Epithelial cell of esophagus (primary cell): ENCODE measurements at places on chromosomes 3 and 15.

DNA sequence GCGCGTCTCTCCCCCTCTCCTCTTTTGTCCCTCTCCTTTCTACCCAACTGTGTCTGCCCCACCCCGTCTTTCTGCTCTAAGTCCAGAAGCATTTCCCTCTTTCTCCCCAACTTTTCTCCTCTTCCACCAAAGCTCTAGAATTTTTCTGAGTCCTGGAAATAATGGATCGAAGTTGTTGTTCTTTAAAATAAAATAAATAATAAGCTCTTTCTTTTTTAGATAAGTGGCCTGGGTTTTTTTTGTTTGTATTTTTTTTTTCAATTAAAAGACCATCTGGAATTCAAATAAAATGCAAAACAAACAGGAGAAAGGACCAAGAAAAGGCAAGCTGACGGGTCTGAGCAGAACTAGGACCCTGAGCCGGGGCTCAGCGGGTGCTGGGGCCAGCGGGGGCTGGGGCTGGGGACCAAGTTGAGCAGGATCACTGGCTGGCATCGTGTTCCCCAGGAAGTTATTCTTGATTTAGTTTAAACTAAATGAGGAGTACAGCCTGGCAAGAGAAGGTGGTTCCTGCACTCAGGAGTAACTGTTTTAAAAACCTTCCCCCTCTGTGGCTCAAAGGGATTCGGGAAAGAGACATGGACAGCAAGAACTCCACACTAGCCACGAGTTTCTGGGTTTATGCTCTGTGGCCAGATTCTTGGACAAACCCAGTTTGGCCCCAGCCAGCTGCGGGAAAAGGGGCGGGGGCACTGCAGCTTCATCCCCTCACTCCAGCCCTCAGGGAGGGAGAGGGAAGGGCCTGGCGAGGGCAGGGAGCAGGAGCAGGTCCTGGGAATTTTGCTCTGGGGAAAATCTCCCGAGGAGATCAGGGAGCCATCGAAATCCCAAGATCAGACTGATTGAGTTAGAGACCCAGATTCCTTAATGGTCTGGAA lies 8.4 kb downstream of the GATA2 start:
- DNase-seq = no peak

- DNase-seq = no peak
Observed at GRCh38 chr15:43241100-43241499, 20.3 kb upstream of the EPB42 start.

GRCh38 chr3:135792174-135792573 lies 173.4 kb upstream of the PPP2R3A start:
- DNase-seq = no peak

GRCh38 chr3:155185631-155186071 lies 105.5 kb downstream of the MME start:
- DNase-seq = peak; percentile 7

DNA sequence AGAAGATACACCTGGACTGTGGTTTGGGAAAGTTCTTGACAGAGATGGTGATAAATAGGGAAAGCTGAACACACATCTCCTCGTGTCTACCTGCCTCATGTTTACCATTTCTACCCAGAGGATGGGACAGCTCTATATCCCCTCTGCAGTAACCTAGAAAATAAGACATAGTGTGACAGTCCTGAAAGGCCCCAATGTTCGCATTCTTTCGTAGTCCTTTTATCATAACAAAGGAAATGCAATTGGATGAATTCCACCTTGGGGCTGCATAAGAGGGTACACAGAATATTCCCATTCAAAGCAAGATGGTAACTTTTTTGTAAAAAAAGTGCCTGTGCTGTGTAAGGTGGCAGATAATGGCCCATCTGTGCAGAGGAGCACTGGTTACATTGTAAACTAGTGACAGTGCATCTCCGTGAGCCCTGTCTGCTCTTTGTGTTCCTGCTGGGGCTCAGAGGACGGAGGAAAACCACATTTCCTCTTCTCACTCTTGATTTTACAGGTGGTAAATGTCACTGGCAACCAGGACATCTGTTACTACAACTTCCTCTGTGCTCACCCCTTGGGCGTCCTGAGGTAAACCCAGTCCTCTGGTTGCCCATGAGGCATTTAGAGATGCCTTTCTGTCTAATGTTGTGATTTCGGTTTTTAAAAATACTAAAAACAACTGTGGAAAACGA lies 74.3 kb downstream of the SIDT1 start:
- DNase-seq = no peak

DNA sequence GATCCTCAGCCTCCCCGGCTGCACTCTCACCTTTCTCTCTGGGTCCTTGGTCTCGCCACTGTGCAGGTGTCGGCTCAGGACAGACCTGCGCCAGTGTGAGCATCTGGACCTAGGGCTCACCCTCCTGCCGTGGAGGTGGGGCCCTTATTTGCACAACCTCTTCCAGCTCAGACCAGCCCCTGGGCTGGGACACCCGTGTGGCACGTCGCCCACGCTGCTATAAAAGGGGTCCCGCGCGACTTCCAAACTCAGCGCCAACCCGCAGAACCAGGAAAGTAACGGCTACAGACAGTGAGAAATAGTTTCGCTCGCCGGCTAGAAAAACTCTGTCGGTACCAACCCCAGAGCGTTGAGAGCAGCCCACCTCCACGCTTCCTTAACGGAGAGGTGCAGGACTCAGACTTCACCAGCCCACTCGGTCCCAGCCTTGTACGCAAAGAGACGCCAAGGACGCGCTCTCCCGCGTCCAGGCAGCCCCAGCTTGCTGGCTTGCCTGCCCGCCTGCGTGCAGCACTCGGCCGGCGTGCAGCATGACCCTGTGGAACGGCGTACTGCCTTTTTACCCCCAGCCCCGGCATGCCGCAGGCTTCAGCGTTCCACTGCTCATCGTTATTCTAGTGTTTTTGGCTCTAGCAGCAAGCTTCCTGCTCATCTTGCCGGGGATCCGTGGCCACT lies at the start of the genes DUOX2 and DUOXA2:
TSS of gene DUOX2 (minus strand) at position 97 of the 675 bp plus-strand sequence. CDS start 761 bp downstream, outside the sequence.
TSS of gene DUOXA2 (plus strand) at position 251 of the 675 bp plus-strand sequence. CDS start at position 531, 280 bp downstream.
- no peak for DNase-seq

GRCh38 chr3:72565593-72565992 lies 282.7 kb downstream of the SHQ1 start:
- no peak for DNase-seq

GRCh38 chr15:49990835-49991545 lies 128.0 kb downstream of the ATP8B4 start:
- no peak for DNase-seq

- no peak for DNase-seq
Observed at GRCh38 chr3:13002398-13003124, 70.7 kb downstream of the IQSEC1 start.

DNA sequence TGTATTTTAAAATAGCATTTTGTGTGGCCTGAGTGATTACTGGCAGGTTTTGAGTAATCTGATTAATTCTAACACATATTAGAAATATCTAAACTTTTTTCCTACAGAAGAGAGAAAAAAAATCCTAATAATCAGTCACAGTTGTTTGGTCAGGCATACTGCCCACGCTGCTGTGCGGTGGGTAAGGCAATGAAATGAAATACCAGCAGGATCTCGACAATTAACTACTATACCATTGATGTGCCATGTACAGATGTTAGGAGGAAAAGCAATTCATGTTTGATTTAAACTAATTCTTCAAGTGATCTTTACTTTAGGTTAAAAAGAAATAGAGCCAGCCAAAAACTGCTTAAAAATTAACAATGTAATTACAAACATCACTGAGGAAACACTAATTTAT lies 5.2 kb downstream of the GRAMD2A start:
- no peak for DNase-seq

GRCh38 chr3:66597308-66597863 lies 96.6 kb upstream of the LRIG1 start:
- no peak for DNase-seq

GRCh38 chr15:92636908-92637481 lies 18.6 kb downstream of the FAM174B start:
- peak; percentile 12 for DNase-seq

DNA sequence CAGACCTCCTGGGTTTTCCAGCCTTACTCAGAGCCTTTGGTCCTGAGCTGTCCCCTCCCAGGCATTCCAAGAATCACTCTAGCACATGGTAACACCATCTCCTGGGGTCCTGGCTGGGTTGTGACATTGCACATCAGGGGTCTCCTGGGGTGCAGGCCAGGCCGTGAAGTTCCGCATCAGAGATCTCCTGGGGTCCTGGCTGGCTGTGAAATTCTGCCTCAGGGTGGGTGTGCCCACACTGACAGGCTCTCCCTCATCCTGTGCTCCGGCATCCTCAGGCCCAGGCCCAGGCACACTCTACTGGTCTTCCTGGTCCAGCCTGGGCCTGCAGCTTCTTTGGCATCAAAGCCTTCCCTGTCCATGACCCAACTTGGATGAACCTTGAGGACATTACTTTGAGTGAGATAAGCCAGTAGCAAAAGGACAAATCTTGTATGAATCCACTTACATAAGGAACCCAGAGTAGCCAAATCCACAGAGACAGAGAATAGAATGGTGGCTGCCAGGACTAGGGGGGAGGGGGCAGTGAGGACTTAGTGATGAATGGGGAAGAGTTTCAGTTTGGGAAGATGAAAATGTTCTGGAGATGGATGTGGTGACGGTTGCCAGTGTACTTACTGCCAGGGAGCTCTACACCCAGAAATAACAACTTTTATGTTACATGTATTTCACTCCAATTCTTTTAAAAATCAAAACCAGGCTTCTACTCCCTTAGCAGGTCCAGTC lies 49.1 kb upstream of the KLF13 start:
- DNase-seq = no peak

- DNase-seq = no peak
Observed at GRCh38 chr3:152650177-152650576, 184.8 kb upstream of the P2RY1 start.

GRCh38 chr3:101809178-101810021 lies 30.4 kb downstream of the NXPE3 start:
- peak; percentile 49 for DNase-seq

- no peak for DNase-seq
Observed at GRCh38 chr3:169213956-169214355, 449.6 kb downstream of the MECOM start.

DNA sequence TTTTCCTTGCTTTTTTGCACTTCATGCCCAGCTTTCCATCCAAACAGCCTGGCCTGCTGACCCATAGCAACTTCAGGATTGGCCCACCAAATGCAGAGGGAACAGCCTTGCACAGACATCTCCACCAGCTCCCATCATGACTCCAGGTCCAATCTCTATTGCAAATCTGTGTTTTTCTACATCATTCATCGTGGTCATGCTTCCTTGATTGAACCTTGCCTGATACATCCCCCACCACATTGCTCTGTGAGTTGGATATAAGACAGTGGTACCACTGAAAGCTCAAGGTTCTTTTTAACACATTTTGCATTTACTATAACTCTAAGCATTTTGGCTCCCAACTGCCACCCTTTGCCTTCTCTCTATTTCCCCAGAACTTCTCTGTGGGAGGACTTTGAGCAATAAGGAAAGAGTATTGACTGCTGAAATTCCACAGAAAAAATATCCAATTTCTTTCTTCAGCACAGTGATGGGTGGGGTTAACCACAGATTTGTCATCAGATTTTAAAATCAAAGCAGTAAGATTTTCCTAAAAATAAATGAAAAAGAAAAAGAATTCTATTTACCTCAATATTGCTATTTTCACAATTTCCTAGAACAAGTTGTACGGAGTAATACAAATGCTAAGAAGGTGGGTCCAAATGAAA lies 114.6 kb upstream of the GALNT15 start:
- no peak for DNase-seq

GRCh38 chr3:141828890-141829289 lies 47.6 kb upstream of the ATP1B3 start:
- DNase-seq = peak; percentile 93

DNA sequence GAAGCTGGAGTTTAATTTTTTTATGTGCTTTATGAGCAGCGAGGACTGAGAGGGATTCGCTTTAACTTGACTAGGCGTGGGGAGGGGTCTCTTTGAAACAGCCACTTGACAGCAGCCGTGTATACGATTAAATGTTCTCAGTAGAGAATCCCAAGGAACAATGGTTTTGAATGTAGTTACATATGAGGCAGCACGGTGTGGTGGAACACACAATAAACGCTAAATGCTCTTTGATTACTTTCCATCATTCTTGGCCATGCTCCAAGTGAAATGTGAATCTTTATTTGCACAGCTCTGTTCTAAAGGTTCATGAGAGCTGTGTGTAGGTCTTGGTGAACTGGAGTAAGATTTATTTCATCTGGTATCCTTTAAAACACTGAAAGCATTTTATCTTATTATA lies 251.4 kb upstream of the TGFBR2 start:
- DNase-seq = peak; percentile 46

DNA sequence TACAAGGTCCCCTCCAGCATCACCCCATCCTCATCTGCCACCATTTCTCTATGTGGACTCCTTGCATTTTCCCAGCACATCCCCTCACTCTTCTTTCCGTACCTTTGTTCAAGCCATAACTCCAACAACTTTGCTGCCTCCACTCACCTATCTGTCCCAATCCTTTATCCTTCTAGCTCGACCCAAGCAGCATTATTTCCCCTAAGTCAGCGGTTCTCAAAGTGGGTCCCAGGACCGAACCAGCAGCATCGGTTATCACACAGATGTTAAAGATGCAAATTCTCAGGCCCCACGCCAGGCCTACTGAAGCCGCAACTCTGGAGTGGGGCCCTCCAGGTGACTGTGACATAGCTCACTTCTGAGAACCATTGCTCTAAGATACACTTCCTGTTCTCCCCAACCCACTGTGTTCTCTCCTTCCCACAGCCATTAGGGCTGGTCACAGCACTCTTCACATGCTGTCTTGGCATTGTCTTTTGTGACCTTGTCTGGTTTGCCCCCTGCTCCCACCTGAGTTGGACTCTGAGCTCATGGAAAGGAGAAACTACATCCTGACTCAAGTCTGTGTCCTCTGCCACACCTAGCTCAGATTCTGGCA lies 56.2 kb downstream of the AAGAB start:
- no peak for DNase-seq

GRCh38 chr3:110576960-110577359 lies 494.7 kb upstream of the NECTIN3 start:
- DNase-seq = peak; percentile 90

DNA sequence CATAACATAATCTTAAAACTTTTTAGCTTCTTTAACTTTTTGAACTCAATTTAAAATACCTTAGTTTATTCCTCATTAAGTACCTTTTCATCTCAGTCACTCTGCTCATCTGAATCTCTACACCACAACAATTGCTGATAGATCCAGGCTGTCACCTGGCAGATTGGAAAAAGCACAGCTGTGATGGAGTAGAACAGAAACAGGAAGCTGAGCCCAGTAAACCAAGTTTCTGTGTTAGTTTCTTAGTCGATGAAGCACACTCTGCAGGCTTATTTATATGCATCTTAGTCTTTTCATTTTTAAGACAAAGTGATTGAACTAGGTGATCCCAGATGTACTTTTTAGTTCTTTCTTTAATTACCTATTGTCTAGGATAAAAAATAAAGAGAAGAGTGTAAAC lies 1398.0 kb upstream of the ALCAM start:
- no peak for DNase-seq

DNA sequence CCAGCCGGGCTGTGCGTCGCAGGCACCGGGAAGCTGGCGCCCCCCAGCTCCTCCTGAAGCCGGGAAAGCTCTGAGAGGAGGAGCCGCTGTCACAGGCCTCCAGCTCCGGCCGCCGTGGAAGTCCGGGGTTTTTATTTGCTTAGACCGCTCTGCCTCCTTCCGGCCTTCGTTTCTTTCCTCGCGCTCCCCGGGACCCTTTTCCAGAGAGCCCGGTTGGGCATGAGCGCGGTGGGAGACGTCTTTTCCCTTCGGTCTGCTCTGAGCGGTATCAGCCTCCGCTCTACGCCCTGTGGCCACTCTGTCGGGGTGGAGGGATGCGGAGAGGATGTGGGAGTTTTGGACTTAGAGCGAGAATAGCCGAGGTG lies 559 bp downstream of the SENP5 start:
- peak; percentile 36 for DNase-seq

- no peak for DNase-seq
Observed at GRCh38 chr3:127990051-127990450, 62.2 kb upstream of the SEC61A1 start.
